ENCODE measurements at places on chromosomes 16 and 17.

DNA sequence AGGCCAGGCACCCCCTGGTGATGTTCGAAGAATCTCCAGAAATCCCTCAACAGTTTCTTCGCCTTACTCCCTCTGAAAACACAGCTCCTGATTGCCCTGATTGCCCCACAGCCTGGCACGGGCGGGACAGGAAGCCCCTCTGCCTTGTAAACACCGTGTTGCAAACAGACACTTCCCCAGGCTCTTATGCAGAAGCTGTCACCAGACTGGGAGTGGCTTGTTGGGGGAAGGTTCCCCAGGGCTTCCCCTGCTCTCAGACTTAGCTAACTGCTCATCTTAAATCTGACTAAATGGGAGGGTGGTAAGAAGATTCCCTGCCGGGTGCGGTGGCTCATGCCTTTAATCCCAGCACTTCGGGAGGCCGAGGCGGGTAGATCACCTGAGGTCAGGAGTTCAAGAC is 11.2 kb downstream of the PIK3R5 start:
- no peak for DNase-seq

DNA sequence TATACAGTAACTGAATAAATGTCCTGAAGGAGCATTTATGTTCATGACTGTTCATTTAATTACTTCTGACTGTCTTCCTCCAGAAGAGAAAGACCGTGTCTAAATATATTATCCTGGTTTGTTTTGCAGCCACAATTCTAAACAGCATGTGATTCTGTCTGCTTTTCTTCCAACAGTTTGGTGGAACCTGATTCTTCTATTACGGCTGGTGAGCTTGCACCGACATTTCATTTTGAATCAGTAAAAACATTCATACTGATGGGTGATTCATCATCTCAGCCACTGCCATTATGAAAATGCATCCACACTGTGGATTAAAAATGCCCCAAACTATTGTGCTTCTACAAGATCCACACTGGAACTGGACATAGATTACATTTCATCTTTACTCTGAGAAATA is 16.9 kb downstream of the KNOP1 start:
- no peak for DNase-seq

GRCh38 chr17:21279198-21279535 is 5.3 kb upstream of the MAP2K3 start:
- DNase-seq, result no peak

DNA sequence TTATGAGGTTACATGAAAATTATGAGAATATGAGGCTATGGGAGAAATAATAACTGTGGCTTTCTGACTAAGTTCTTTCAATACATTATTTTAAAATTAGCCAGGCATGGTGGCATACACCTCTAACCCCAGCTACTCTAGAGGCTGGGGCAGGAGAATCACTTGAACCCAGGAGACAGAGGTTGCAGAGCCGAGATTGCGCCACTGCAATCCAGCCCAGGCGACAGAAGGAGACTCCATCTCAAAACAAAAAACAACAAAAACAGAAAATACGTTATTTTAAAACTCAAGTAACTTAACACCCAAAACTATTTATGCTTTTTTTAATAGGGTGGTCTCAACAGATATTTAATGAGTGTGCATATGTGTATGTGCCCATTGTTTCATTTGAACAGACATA is 2.4 kb upstream of the RFFL start:
- no peak for DNase-seq

- DNase-seq, result no peak
These were observed 308 bp downstream of the GTF3C1 start for GRCh38 chr16:27549464-27549745.

DNA sequence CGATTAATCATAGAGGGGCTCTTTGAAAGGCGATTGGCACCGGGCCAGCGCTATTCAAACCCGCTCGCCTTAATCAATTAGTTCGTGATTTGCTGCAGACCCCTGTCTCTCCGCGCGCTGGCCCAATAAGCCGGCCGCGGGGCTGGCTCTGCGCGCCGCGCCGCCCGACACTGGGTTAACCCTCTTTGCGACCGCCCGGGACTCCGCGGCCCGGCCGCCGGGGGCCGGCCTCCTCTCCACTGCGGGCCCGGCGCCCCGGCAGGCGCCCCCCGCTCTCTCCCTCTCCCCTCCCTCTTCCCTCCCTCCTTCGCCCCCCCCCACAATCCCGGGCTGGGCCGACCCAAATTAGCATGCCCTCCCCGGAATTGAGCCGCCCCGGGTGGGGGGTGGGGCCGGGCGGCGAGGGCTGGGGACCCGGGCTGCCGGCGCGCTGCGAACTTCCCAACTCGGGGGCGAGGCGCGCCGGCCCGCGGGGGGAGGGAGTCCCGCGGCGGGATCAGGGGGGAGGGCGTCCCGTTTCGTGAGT is 428 bp upstream of the SALL1 start:
- DNase-seq, result peak; percentile 28

DNA sequence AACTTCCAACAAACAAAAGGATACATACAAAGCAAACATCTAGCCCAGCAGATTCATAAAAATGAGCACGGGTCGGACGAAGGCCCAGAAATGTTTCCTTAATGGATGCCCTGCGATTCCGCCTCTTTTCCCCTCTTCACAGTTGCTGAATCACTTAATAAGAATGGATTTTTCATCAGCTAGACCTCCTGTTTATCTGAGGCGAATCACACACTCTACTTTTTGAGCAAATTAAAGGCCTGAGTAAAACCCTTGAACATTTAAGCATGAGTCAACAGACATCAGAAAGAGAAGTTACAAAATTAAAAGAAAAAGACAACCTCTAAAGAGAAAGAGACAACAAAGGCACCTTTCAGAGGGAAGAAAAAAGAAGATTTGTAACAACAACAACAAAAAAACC is 44.7 kb downstream of the HS3ST3A1 start:
- DNase-seq, result no peak

GRCh38 chr17:48610282-48611211 is at the start of gene HOXB7:
Gene HOXB7, minus strand, starts transcription at chr17:48611017. Its CDS starts 99 bp downstream, at chr17:48610918.
- DNase-seq, result peak; percentile 31

- DNase-seq, result peak; percentile 9
These were observed 14.6 kb downstream of the COTL1 start for GRCh38 chr16:84603140-84603816.

GRCh38 chr17:32936894-32937500 is 9.0 kb downstream of the TMEM98 start:
- peak; percentile 20 for DNase-seq

DNA sequence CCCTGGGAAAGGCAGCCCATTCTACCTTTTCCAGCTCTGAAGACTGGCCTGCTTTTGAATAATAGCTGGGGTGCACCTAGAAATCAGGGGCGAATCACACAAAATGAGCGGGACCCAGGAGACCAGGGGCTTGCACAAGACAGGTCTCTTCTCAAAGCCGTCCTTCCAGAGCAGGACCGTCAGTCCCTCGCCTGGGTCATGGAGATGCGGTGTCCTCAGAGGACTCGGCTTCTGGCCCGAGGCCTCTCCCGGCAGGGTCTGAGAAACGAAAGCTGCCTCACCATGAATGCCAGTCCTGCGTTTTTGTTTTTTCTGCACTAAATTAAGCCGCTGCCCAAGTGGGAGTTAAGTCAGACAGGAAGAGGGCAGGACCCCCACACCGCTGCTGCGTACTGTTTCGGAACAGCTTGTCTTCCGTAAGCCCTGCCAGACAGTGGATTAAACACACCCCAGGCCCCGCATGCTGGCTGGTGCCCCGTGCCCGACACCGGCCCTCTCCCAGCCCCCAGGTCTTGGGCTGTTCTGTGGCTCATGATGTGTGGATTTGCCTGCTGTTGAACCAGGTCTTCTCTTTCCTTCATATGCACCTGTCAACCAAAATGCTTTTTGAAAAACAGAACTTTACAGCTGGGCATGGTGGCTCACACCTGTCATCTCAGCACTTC is 142.1 kb upstream of the RPH3AL start:
- no peak for DNase-seq

DNA sequence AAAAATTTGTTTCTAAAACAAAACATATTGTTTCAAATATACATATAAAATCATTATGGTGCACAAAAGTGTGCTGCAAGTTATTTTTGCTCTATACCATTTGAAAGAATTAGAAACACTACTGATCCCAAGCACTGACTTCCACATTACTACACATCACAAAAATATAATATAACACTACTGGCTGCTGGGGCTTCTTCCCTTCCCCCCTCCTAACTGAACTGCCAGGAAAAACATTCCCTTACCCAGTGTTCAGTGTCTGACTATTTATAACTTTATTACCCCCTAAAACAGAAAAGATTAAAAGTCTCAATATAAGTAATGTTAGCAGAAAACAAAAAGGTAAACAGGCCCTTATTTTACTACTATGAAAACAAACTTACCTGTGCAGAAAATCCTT is 36.9 kb downstream of the GPATCH8 start:
- no peak for DNase-seq

- DNase-seq, result no peak
These were observed 77.7 kb upstream of the PSMD7 start for GRCh38 chr16:74218871-74219270.

DNA sequence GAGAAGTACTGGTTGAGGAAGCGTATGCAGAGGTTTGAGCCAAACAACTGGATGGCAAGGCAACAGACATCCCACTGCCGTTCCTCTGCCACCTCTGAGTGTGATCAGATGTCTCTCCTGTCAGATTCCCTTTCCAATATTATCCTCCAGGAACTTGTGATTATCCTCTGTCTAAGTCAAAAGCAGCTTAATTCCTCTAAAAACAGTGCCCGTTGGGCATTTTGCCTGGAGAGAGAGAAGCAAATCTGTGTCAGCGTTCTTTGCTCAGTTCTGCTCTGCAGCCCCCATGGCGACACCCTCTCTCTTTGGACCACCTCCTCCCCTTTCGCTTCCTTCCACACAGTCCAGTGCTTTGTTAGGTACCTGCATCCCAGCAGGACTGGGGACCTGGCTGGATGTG is 56.1 kb upstream of the TBX2 start:
- DNase-seq, result no peak

- no peak for DNase-seq
These were observed 63.9 kb downstream of the TNRC6C start for GRCh38 chr17:78022425-78022824.

DNA sequence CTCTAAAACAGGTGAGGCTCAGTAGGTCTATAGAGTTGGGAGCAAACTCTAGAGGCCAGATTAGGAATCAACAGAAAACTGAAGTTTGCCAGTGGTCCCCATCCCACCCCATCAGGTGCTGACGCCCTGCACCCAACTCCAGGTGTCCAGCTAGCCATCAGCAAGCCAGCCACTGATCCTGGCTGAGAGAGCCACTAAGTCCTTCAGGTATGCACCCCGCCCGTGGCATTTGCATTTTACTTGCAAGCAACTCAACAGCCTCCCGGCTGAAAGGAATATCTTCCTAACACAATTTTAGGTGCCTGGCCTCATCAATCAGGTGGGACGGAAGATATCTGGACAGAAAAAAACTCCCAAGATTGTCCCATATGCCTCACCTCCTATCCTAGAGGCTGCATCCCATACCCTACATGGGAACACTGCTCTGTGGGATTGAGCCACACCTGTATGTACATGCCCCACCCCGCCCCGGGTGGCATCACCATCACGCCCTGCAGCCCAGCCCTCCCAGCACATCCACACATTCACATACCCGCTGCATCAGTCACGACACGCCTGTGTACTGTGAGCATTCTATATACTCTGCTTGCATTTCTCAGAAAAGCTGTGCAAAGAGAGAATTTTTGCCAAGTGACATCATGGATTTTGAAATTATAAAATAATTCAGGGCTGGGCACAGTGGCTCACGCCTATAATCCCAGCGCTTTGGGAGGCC is 8.3 kb downstream of the OTOP3 start:
- no peak for DNase-seq

DNA sequence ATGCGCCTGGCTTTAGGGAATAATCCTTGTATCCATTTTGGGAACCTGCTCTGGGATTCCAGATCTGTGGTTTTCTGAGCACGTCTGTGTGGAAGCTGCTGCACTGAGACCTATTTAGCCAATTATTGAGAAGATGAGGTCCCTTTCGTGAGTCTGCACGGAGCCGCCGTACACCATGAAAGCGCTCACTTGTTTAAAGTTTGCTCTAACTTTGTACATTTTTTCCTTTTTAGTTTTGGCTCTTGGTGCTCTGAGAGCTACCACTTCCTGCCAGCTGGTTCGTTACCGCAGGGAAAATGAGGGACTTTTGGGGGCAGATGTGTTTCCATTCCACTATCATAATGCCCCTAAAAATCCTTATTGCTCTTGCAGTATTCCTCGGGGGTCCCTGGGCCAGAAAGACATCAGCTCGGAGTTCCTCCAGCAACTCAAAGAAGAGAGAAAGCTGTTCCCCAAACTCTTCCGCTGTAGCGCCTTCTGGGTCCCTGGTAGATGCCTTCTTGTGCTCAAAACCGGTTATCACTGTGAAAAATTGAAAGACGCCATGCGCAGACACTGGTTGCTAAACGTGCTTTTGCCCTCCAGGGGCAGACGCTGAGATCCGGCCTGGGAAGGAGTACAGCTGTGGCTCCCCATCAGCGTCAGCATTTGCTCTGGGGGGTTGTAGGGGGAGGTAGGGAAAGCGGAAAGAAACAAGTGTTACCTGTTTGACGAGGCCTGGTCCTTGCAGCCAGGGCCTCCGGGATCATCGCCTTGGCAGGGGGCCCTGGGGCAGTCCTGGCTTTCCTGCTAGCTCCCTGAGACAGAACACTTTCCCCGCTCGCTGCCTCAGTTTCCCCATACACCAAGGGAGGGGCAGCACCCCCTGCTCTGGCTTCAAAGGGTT is 238.1 kb downstream of the MRTFB start:
- DNase-seq, result no peak

GRCh38 chr16:3129137-3130131 is 5.4 kb upstream of the ZNF213 start:
- DNase-seq, result peak; percentile 73

GRCh38 chr17:45346216-45347015 is 29.6 kb upstream of the MAP3K14 start:
- DNase-seq, result no peak

DNA sequence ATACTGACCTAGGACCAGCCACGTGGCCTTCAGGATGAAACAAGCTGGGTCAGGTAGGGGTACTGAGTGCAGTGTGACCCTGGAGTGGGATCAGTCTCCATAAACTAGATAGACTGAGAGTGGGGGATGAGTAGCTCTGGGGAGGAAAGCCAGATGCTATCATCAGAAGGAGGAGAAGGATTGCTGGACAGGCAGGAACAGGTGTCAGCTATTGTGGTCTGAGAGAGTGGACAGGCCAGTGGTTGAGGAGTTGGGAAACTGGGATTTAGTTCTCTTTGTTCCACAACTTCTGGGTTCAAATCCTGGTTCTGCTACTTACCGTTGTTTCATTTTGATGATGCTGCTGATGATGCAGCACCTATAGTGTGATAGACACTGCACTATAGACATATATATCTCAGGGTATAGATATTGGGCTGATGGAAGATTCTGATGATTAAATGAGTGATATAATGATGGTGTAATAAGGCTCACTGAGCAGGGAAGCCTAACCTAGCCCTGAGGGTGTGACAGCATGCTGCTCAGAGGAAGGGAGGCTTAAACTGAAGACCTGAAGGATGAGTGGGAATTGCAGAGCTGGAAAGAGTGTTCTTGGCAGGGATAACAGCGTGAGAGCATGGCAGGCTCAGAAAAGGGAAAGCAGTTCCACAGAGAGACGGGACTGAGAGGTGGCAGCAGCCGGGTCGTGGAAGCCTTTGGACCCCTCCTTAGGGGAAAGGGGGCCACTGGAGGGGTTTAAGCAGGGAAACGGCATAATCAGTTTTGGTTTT is 66.0 kb downstream of the SNX20 start:
- DNase-seq, result no peak

All from NCI-H1694 treated with DMSO at 0.1 percent for 48 hours (cell line).